ENCODE measurements at places on chromosomes 7 and 10.

- no peak for DNase-seq
Measured at GRCh38 chr10:21449288-21449966, 76.1 kb downstream of the SKIDA1 start.

DNA sequence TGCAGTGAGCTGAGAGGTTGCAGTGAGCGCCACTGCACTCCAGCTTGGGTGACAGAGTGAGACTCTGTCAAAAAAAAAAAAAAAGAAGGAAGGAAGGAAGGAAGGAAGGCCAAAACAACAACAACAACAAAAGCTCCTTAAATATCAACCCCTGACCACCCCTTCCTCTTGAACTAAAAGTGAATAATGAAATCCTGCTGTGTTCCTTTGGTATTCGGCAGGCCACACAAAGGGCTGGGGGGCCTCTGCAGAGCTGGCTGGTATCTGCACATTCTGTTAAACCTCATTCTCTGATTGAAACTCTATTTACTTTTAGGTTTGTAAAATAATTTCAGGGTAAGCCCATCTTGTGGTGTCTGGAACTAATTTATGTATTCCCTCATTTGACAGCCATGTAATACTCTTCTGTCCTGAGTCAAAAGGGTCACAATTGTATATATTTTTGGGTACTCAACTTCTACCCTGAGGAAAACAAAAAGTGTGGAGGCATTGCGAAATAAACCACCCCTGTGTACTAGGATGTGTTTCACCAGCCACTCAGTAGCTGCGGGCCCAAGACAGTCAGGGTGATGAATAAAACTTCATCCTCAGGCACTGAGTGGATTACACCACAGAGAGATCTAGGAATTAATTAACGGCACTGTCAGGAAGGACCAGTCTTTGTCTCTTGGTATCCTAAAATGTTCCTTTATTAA, 446.4 kb upstream of the PFKP start:
- DNase-seq = no peak

DNA sequence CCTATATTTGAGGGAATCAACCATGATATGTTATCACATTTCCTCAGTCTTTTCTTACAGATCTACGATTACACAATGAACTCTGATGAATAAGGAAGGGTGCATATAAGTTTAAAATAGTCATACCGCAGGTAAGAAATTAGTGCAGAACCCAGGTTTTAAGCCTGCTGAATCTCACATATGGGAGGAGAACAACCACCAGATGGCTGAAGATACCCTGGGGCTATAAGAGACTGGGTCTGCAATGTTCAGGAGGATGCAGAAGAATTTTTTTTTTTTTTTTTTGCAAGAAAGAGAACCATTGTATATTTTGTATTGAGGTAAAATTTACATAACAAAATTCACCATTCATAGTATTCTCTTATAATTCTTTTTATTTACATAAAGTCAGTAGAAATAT, 372.3 kb upstream of the MYO3A start:
- no peak for DNase-seq

DNA sequence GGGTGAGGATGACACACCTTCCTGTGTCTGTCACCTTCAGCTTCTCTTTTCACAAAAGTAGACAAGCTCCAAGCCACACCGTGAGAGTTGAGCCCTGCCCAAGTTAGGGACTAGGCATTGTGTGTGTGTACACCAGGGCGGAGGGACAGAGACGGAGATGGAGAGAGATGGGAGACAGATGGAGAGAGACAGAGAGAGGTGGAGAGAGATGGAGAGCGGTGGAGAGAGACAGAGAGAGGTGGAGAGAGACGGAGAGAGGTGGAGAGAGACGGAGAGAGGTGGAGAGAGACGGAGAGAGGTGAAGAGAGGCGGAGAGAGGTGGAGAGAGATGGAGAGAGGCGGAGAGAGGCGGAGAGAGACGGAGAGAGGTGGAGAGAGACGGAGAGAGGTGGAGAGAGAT, 207.0 kb downstream of the DNAJB6 start:
- no peak for DNase-seq

DNA sequence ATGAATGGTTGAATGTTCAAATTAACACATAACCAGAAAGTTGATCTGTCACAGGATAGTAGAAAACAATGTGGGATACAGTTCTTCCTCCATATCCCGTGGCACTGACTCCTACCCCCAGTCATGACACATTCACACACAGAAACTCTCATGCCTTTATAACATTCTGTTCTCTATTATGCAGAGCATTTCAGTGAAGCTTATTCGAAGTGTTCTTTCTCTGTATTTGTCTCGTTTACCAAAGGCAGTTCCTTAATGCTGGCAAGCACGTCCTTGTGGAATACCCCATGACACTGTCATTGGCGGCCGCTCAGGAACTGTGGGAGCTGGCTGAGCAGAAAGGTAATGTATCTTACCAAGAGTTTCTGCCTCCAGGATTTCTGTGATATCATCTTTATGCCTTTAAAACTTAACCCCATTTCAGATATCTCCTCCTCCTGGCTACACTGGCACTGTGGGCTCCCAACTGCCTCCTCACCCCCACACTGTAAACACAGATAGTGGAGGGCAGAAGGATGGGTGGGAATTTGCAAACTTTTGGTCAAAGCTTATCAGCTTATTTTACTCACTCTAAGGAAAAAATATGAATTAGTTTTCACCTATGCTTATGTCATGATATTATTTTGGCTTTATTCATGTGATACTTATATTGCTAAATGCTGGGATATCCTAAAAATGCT, 34.1 kb downstream of the BLVRA start:
- no peak for DNase-seq

DNA sequence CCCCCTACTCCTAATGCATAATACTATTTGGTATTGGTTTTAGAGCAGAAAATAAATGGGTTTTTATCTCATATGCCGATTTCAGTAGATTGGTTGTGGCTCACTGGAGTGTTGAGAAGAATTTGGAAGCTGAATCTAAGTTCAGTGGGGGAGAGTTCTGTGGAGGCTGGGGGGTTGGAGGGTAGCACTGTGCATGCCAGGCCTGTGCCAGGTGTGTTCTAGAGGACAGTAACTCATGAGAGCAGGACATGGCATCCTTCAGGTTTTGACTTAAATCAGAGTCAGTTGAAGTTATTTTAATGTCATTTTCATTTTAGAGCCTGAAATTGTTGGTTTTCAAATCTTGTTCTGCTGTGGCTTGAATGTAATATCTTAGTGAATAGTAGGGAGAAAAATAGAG, 79.5 kb downstream of the EEPD1 start:
- no peak for DNase-seq

DNA sequence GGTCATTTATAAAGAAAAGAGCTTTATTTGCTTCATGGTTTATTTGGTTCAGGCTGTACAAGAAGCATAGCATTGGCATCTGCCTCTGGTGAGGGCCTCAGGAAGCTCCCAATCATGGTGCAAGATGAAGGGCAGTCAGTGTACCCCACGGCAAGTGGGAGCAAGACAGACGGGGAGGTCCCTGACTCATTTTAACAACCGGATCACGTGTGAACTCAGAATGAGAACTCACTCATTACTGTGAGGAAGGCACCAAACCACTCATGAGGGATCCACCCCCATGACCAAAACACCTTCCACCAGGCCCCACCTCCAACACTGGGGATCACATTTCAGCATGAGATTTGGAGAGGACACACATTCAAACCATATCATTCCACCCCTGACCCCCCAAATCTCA, 15.7 kb upstream of the CRYGN start:
- no peak for DNase-seq

GRCh38 chr7:83149466-83149865, 13.2 kb downstream of the PCLO start:
- DNase-seq = no peak

DNA sequence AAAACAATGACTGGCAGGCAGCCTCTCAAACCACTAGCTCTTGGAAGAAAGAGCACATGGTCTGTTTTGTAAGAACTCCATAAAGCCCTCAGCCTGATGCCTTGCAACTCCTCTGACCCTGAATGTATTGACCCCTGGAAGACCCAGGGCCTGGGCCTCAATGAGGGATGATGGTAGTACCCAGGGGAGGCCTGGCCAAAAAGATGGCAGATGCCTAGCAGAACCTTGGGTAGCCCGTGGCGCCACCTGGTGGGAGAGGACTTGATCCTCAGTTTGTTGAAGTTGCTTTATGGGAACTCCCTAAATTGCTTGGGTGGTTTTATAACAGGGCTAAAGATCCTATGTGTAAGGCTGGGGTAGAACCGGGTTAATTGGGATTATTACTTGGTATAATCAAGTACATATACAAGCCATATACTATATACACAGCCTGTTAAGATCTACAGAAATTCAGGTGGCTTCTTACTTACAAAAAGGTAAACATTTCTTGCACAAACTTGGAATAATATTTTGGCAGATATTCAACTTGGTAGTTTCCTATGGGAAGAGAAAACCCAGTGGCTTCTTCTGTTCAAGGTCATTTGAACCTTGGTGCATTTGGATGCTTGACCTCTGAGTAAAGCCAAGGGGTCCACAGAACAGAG, 95.8 kb upstream of the CACUL1 start:
- DNase-seq = peak; percentile 1

GRCh38 chr7:147022056-147022455, 905.5 kb downstream of the CNTNAP2 start:
- no peak for DNase-seq

- no peak for DNase-seq
Measured at GRCh38 chr10:33133557-33133956, 175.5 kb upstream of the ITGB1 start.

- no peak for DNase-seq
Measured at GRCh38 chr7:920351-921070, 34.0 kb downstream of the ADAP1 start.

DNA sequence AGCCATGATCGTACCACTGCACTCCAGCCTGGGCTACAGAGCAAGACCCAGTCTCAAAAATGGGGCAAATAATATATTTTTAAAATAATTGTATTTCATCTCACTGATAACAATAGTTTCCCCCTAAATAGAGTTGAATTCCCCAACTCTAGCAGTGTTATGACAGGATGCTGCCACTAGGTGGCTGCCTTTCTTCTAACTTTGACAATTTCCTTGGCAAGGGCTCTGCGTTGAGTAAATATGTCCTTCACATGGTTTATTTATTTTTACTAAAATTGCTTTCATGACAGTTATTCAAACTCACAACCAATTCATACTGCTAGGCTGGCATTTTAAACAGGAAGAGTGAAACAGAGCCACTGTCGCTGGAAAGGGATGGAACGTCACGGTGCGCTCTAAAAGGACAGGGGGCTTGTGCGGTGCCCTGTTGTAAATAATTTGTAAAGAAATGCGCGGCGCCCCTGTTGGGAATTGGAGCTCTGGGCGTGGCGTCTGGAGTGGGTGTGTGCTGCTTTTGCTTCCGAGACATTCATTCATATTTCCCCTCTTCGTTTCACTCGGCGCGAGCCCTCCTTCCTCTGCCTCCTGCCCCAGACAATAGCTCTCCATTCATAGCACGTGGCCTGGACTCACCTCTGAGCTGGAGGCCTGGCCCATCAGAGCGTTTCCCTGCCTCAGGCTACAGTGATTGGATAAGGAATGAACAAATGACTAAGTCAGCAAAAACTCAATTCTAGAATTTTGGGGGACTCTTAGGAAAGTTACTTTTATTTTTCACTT, 20.5 kb upstream of the PITRM1 start:
- DNase-seq = peak; percentile 76

GRCh38 chr7:98613601-98614425, 3.3 kb upstream of the NPTX2 start:
- no peak for DNase-seq

DNA sequence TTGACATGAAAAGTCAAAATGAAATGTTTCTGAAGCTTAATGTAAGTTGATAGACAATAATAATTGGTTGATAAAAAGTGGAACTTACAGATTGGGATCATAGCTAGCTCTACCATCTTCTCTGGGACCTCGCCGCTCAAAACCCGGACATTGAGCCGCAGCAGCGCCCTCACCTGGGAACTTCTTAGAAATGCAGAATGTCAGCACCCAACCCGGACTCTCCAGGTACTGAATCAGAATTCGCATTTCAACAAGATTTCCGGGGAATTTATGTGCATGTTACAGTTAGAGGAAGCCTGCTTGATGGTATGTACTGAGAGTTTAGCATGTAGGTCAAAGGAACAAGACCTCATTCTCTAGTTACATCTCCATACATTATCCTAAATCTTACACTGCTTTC, 36.7 kb upstream of the ABLIM1 start:
- DNase-seq = no peak

- DNase-seq = peak; percentile 74
Measured at GRCh38 chr7:21370283-21370982, 57.5 kb upstream of the SP4 start.

DNA sequence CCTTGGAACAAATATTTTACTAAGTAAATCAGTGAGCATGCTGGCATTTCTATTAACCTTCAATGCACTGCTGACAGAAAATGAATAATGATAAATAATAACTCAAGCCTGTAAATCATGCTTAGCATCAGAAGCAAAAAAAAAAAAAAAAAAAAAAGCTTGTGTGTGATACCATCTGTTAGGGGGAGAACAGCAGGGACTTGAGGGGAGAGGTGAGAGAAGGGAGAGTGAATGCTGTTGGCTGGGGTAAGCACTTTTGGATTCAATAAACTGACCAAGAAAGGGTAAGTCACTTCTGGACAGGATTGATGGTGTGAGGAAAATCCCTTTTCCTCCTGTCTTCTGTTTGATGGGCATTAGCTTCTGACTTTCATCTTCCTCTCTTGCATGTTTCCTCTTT, 996.4 kb downstream of the KCNMA1 start:
- DNase-seq = no peak

DNA sequence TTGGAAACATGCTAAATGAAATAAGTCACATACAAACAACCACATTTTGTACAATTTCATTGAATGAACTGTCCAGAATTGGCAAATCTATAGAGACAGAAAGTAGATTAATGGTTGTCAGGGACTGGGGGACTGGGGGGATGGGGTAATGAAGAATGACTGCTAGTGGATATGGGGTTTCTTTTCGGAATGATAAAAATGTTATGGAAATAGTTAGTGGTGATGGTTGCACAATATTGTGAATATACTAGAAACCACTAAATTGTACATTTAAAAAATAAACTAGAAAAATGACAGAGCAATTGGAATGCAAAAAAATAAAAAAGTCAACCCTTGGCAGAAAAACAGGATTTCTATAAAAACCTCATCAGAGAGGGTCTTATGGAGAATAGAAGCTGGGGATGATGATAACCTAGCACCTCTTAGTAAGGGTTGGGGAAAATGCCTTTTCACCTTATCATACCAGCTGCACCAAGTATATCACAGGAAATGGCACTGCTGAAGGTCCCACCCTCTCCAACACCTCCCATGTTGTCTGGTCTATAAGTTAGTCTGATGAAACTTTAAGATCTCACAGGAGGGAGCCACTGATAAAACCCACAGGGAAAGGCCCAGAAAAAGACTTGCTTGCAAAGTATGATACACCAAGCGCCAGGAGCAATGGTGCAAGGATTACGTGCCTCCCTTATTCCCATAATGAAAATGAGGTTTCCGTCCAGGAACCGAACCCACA, 23.1 kb upstream of the JAZF1 start:
- DNase-seq = no peak

GRCh38 chr7:102202556-102202955, 84.1 kb upstream of the SH2B2 start:
- no peak for DNase-seq

GRCh38 chr10:11180228-11180627, 162.6 kb downstream of the CELF2 start:
- DNase-seq = no peak

All from NCI-H774 (cell line).